Activated gamma-delta T cell treated with Interleukin-2 at 50 U/mL for 16 hours (primary cell): ENCODE measurements at places on chromosomes 7 and 10.
A peak's percentile ranks its signal among the peaks of the same experiment; 100 is the strongest.

- DNase-seq, result no peak
Observed at GRCh38 chr10:70775679-70776454, 9.3 kb downstream of the TBATA start.

DNA sequence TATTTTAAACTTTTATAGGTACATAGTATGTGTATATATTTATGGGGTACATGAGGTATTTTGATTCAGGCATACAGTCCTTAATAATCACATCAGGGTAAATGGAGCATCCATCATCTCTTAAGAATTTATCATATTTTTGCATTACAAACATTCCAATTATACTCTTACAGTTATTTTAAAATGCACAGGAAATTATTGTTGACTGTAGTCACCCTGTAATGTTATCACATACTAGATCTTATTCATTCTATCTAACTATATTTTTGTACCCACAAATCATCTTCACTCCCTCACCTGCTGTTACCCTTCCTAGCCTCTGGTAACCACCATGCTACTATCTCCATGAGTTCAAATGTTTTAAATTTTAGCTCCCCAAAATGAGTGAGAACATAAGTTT lies 56.3 kb upstream of the FAM3C start:
- no peak for DNase-seq

- no peak for DNase-seq
Observed at GRCh38 chr7:108037741-108038140, 34.8 kb upstream of the LAMB1 start.

- no peak for DNase-seq
Observed at GRCh38 chr10:95406651-95407280, 116.0 kb upstream of the PDLIM1 start.

DNA sequence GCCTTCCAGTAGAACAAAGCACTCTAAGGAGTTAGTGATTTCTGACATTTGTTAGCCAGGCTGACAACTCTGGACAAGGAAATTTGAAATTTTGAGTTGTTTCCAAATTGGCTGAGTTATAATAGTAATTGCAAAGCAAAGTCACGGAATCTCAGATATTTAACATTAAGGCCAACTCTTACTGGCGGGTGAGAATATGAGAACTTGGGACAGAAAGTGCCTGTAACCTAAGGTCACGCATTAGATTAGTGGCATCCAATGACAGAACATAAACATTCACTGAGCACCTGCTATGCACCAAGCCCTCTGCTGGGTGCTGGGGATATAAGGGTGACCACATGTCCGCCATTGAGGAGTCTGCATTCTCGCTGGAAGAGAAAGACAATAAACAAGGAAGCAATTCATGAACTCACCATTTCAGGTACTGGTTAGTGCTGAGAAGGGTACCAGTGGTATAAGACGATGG lies 45.5 kb upstream of the CHST15 start:
- no peak for DNase-seq

DNA sequence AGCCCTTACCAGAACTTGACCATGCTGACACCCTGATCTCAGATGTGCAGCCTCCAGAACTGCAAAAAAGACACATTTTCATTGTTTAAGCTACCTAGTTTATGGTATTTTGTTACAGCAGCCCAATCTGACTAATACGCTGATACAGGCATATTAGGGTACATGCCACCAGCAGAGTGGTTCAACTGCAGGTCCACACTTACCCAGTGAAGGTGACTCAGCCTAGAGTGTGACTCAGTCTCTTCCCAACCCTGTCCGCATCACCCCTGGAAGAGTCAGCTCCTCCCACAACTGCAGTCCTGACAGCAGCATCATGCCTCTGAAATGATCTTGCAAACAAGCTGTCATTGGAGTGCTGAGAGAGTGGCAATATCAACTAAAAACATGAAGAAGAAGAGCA lies 30.8 kb upstream of the GOT1 start:
- DNase-seq, result no peak

GRCh38 chr7:78253850-78254725 lies 455.5 kb downstream of the PHTF2 start:
- DNase-seq, result no peak

DNA sequence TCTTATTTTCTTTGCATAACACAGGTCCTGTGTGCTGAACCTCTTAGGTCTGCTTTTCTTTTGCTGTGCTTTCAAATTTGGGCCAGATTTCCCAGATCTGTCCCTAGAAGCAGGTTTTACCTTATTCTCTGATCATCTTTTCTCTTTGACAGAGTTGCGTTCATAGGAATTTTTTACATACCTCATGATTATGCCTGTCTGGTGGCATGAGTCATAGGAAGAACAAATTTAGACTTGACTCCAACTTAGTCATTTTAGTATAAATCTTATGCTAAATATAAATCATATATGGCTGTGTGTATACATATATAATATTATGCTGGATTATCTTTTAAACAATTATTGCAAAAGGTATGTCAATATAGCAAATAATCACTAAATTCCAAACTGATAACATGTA lies 1038.9 kb downstream of the GRM8 start:
- no peak for DNase-seq

- DNase-seq, result no peak
Observed at GRCh38 chr10:13102002-13102794, 2.2 kb downstream of the OPTN start.

- no peak for DNase-seq
Observed at GRCh38 chr7:97019710-97020225, 4.9 kb downstream of the DLX5 start.

- no peak for DNase-seq
Observed at GRCh38 chr7:32221736-32222135, 151.5 kb upstream of the PDE1C start.

- DNase-seq, result no peak
Observed at GRCh38 chr7:49812534-49812933, 39.1 kb downstream of the VWC2 start.

- no peak for DNase-seq
Observed at GRCh38 chr10:89798092-89798491, 96.7 kb downstream of the KIF20B start.

DNA sequence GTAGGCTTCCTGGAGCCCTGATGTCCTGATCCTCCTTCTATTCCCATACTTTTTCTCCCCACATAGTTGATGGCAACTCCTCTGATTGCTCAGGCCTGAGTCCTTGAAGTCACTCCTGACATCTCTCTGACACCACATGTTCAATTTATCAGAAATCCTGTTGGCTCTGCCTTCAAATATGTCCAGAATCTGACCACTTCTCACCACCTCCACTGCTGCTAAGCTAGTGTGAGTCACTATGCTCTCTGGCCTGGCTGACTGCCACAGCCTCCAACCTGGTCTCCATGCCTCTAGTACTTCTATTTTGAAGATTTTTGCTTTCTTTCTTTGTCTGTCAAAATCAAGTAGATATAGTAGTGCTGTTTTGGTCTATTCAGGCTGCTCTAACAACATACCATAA lies 53.0 kb downstream of the TMEM229A start:
- DNase-seq, result no peak

GRCh38 chr10:88386821-88387773 lies 196.0 kb downstream of the RNLS start:
- no peak for DNase-seq

- no peak for DNase-seq
Observed at GRCh38 chr10:4250587-4250887, 465.5 kb upstream of the KLF6 start.

GRCh38 chr7:156019308-156019707 lies 207.0 kb upstream of the SHH start:
- no peak for DNase-seq

DNA sequence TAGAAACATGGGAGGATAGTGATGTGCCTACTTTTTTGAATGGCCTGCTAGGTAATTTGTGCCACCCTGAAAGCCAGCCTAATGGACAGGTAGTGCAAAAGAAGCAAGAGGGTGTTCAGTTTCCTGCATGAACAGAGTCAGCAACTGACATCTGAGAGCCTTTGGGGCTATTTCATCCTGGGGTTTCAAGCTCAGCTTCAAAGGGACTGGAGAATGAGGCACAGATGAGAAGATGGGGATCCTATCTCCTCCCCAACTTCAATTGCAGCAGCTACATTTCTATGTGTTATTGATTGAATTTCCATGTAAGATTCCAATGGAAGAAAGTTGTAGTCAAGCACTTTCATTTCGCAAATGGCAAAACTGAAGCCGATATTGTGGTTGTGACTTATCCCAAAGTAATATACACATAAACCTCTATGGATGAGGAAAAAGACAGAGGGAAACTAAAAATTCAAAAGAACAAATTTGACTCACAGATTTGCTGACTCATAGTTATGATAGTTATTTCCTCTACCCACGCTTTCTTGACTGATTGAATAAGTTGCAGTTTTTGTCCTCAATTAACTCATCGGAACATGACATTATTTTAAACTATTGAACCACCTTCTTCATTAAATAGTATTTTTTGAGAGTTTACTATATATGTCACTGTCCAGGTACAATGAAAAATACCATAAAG lies 42.6 kb upstream of the NRP1 start:
- DNase-seq, result no peak

GRCh38 chr10:14325325-14325955 lies 5.3 kb downstream of the FRMD4A start:
- DNase-seq, result peak; percentile 8

DNA sequence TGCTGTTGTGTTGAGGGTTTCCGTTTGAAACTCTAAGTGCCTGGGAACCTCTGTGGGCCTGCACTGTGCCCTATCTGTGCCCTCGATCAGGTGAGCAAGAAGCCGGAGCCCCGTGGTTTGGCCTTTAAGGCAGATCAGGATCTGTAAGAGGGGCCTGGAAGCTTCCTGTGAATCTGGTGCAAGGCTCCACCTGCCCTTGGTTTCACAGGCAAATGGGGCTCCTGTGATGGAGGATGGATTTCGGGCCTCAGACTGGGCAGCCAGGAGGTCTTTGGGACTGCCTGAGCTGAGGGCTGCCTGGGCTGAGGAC lies 21.6 kb downstream of the SCART1 start:
- peak; percentile 38 for DNase-seq

GRCh38 chr10:104123397-104123796 lies 1.4 kb downstream of the SFR1 start:
- no peak for DNase-seq

DNA sequence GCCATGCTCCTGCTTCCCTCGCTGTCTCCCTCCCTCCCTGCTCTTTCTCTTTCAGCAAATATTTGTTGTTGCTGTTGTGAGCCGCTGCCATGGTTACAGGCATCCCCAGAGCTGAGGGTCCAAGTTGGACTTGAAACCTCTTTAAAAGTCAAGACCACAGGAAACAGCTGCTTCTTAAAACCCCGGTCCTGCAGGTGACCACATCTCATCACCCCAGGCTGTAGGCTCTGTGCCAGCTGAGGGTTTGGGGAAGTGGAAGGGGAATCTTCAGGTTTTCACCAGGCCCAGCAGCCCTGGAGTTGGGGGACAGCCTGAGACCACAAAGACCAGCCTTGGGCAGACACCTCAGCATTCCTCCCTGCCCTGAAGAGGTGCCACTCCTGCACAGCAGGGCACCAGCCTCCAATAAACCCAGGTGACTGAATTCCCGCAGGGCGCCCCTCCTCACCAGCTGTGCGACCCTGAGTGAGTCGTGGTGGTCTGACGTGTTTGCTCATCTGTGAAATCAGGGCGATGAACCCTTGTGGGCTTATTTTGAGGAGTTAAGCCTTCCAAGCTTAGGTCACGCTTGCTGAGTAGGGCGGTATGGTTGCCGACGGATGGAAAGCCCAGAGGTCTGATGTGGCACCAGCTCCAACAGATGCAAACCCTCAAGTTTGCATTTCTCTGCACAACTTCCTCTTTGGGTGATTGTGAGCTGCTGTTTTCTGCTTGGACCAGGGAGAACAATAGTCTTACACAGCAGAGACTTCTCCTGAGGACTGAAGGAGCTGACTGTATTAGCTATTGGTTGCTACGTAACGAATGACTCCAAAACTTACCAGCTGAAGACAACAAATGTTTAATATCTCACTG lies 24.8 kb downstream of the NPTX2 start:
- DNase-seq, result no peak

GRCh38 chr7:1101563-1102431 lies 13.9 kb downstream of the GPER1 start:
- no peak for DNase-seq

DNA sequence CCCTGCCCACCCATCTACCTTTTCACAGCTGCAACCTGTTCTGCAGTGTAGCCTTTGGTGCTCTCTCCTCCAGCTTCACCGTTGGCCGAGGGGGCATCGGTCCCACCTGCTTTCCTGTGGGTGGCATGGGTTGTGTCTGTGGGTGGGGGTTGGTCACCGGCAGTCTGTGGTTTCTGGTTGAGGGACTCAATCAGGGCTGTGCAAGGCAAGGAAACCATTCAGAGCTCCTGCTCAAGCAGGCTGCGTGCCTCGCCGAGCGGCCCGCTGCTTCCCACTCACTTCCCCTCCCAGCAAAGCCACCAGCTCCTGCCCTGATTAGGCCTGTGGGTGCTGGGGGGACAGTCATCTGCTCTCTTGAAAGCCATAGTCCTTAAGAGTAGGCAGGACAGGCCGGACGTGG lies 9.8 kb downstream of the DNAJB12 start:
- DNase-seq, result no peak

DNA sequence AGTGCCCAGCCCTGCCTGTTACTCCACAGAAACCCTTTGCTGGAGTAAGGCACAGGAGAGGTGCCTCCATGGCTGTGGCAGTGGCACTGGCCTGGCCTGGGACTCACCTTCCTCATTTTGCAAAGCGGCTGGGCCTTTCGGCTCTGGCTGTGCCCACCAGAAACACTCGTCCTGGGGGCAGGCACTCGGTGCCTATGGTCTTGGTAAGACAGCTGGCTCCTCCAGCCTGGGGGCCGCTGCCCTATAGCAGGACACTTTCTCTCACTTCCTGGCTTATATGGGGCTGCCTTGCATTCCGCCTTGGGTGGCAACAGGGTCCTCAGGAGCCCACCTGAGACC lies 13.2 kb downstream of the ZMIZ1 start:
- DNase-seq, result no peak

DNA sequence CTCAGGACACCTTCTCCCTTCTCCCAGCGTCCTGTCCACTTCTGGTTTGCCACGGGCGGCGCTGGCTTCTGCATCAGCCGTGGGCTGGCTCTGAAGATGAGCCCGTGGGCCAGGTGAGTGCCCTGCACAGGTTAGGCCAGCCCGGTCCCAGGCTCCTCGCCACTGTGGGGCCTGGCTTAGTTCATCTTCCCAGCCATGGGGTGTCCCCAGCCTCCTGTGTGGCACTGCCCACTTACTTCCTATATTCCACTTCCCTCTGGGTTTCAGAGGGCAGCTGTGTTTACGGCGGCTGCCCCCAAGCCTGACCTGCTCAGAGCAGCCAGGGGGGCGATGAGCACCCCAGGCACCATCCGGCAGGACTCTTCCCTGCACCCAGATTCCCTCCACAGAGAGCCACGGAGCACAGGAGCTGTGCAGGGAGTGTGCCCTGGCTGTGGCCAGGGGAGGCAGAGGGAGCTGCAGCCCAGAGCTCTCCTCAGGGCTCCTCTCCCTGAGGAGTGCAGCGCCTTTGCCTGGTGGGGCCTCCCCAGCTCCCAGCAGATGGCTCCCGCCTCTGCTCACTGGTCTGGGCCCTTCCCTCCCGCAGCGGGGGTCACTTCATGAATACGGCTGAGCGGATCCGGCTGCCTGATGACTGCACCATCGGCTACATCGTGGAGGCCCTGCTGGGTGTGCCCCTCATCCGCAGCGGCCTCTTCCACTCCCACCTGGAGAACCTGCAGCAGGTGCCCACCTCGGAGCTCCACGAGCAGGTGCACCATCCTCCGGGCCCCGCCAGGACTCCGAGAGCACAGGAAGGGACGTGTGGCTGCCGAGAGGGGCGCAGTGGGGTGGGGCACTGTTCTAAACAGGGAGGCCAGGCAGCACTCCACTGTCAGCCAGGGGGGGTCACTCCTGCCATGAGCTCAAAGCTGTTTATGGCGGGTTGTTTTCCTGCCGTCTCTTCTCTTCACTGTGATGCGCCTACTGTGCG lies 6.4 kb downstream of the LFNG start:
- no peak for DNase-seq
